Hematopoietic multipotent progenitor cell treated with erythropoietin and hydrocortisone succinate and interleukin-3 and kit ligand, for 17 days (in vitro differentiated cells): ENCODE measurements at places on chromosomes 6 and 20.

- DNase-seq: no peak
Observed at GRCh38 chr20:35912881-35913280, 41.4 kb downstream of the SCAND1 start.

DNA sequence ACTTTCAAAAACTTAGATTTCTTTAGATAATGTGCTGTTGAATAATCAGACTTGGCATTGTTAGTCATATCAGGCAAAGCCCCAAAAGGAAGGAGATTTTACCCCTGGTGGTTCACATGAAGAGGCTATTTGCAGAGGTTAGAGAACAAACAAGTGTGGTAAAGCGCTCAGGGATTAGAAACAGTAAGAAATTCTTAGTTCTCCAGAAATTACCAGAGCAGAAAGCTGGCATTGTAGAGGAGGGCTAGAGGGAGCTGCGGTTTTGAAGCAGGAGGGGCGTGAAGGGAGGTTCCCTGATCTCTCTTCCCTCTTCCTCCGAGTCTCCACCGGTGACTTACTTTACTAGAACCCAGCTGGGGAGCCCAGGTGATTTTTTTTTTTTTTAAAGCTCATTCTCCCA is 10.2 kb downstream of the MYO6 start:
- no peak for DNase-seq

- no peak for DNase-seq
Observed at GRCh38 chr6:149761438-149761837, 11.9 kb downstream of the PCMT1 start.

DNA sequence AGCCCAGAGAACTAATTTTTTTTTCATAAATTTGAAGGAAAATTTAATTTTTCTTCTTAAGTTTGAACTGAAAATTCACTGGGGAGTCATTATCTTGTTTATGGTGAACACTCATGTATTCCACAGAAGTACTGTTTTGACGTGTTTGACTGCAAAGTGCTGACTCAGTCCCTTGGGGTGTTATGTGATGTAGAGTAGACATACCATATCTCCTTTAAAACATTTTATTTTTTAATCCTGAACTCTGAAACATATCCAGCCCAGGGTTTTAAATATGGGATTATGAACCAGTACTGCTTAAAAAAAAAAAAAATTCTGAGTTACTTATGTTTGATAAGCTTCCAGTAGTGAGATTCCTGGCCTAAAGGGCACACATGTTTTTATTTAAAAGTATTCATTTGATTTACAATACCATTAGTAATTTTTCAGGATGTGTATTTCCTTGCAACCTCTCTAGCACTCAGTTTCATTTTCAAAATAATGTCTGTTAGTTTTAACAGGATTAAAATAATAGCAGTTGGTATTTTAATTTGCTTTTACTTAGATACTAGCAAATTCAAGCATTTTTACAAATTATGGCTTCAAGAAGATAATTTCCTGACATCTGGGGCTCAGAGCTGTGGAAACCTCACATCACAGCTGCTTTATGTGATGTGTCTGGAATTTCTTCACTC is 81.7 kb upstream of the PDE10A start:
- DNase-seq: no peak

DNA sequence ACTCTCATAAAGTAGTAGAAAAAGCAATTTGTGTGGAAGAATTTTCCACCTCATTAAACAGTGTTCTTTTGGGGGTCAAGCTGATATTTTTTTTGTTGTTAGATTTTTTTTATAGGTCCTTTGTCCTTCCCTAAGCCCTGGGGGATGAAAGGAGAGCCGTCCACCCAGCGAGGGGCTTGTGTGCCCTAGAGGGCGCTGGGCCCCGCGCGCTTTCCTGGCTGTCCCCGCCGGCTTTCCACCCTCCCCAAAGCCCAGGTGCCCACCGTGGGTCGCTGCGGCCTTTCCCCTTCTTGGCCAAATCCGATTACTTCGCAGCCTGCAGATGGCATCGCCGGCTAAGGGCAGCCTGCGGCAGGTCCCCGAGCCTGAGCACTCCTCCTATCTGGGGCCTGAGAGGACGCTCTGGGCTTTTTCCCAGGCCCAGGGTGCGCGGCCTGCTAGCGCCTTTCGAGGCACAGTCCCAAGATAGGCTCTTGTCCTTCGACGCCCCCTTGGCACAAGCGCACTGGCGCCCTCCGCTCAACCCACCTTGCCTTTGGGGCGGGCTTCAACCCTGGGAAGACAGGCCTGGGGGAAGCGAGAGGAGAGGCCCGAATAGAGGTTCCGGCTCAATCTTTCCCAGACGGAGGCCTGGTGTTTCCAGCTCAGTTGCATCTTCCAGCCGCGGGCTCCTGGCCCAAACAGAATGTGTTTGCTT is 33.6 kb downstream of the TFAP2A start:
- no peak for DNase-seq

GRCh38 chr6:124858564-124858963 is 103.7 kb upstream of the RNF217 start:
- DNase-seq: no peak

- no peak for DNase-seq
Observed at GRCh38 chr6:139883776-139884175, 509.3 kb upstream of the CITED2 start.

- DNase-seq: peak; percentile 82
Observed at GRCh38 chr20:43537921-43538877, 20.6 kb upstream of the SGK2 start.

DNA sequence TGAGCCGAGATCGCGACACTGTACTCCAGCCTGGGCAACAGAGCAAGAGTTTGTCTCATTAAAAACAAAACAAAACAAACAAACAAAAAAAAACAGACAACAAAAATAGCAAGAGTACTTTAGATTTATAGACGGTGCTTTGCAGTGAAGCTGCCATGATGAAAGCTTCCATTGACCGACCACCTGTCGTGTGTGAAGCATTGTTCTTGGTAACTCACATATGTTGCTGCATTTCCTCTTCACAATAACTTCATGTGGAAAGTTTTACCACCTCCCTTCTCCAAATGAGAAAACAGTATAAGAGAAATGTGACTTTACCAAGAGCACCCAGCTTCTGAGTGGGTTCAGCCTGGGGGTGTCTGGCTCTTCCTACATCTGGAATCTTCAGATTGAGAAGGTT is 56.4 kb upstream of the PTGIS start:
- DNase-seq: no peak

- no peak for DNase-seq
Observed at GRCh38 chr6:33295621-33296369, 2.9 kb downstream of the RGL2 start.

GRCh38 chr6:120056085-120056484 is 706.5 kb upstream of the MAN1A1 start:
- DNase-seq: peak; percentile 47

DNA sequence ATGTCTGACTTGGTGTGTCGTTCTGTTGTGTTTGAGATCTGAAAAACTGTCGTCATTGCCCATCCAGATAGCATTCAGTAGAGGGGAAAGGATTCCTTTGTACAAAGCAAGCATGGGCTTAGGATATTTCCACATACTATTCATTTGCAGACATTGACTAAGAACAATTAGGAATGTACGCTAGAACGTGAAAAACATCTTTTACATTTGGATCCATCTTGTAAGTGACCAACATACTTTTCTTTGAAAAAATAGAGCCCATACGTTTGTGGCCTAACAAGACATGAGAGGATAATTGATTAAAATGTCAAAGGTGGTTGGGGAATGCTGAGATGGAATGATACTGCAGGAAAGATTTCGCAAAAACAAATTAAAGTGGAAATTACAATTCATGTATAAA is 225.8 kb upstream of the QKI start:
- DNase-seq: no peak
